ENCODE measurements at places on chromosomes 1 and 21.

- DNase-seq = no peak
Measured at GRCh38 chr1:117967477-117967876, 37.9 kb downstream of the WDR3 start.

DNA sequence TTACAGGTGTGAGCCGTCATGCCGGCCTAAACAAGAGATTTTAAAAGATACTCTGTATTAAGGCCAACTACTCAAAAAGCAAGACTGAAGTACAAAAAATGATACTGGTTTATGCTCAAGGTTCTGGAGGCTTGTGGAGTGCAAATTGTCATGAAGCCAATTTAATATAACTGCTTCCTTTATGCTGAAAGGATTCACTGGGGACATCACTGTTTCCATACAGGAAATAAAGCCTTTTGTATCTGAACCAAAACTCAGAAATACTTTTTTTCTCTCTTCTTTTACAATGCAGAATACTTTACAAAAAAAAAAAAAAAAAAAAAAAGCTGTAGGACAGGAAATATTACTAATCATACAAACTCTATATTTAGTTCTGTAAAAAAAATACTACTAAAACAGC, 55.5 kb upstream of the CNN3 start:
- DNase-seq = no peak

DNA sequence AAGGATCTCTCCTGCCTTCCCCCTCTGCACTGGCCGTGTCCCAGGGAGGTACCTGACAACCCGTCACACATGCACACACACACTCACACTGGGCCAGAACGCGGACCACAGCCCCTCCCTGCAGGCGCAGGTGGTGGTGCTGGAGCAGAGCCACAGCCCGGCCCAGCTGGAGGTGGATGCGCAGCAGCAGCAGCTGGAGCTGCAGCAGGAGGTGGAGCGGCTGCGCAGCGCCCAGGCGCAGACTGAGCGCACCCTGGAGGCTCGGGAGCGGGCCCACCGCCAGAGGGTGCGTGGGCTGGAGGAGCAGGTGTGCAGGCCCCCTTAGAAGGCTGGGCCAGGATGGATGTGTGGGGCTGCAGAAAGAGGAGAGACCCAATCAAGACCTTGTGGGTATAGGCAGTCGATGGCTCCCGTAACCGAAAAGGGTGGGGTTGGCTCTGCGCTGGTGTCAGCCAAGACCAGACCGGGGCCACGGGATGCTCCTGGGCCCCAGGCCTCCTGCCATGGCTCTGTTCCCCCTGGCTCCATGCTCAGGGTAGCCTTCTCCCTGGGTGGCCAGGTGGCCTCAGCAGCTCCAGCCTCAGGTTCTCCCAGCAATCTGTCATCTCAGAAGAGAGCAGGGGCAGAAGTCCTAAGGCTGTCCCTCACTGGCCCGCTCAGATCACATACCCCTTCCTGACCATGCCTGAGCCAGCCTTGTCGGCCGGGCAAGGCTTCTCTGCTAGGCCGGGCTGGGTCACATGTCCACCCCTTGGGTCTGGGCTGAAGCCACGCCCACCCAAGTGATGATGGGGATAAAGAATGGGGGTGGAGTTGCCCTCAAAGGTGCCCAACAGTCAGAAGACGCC, 8.9 kb downstream of the MFAP2 start:
- no peak for DNase-seq

GRCh38 chr1:229310833-229311232, 32.0 kb downstream of the CCSAP start:
- no peak for DNase-seq

GRCh38 chr1:67171978-67172377, 5.7 kb downstream of the IL23R start:
- DNase-seq = no peak

DNA sequence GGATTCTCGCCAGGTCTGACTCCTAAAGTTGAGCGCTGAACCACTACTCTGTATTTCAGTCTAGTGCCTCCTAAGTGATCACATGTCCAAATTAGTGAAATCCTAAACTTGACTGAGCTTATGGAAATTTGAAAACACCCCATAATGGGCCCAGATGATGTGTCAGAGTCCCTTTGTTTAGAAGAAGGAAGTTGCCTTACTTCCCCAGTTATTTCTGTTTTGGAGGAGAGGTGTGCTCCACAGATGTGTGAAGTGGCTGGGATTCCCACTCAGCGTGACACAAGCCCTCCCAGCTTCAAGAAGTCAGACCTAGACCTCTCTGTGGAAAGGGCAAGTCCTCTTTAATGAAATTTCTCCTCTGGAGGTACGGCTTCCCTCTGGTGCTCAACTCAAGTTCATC, 188.8 kb downstream of the TTLL7 start:
- DNase-seq = no peak

Measured in activated CD4-positive, alpha-beta T cell treated with anti-CD3 and anti-CD28 coated beads for 24 hours (primary cell).